T follicular helper cell (primary cell): ENCODE measurements at places on chromosomes 6 and 20.
A peak's percentile ranks its signal among the peaks of the same experiment; 100 is the strongest.

DNA sequence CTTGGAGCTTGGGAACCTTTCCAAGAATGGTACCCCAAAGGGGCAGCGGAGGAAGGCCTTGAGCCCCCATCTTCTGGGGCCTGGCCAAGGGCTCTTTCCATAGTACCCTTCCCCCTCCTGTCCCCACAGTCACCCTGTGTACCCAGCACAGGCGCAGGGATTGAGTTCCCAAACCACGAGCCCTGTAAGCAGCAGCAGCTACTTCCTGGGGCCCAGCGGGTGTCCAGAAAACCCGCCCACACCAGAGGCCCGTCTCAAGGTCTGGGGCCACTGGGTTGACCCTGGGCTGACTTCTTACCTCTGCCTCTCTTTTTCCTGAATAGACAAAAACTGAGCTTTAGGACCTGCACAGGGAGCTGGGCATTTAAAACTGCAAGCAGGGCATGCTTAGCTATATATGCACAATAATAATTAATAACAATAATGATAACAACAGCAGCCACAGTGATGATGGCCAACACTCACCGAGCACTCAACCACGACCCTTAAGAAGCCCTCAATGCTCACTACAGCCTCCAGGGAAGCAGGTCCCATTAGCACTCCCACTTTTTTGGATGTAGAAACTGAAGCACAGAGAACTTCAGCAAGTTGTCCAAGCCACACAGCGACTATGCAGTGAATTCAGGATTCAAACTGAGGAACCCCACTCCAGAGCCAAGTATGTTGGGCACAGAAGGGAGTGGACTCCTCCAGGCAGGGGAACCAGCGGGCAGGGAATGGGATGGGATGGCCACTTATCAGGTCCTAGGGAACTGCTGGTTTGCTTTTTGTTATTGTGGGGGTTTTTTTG lies 14.5 kb downstream of the NOL4L start:
- no peak for DNase-seq

DNA sequence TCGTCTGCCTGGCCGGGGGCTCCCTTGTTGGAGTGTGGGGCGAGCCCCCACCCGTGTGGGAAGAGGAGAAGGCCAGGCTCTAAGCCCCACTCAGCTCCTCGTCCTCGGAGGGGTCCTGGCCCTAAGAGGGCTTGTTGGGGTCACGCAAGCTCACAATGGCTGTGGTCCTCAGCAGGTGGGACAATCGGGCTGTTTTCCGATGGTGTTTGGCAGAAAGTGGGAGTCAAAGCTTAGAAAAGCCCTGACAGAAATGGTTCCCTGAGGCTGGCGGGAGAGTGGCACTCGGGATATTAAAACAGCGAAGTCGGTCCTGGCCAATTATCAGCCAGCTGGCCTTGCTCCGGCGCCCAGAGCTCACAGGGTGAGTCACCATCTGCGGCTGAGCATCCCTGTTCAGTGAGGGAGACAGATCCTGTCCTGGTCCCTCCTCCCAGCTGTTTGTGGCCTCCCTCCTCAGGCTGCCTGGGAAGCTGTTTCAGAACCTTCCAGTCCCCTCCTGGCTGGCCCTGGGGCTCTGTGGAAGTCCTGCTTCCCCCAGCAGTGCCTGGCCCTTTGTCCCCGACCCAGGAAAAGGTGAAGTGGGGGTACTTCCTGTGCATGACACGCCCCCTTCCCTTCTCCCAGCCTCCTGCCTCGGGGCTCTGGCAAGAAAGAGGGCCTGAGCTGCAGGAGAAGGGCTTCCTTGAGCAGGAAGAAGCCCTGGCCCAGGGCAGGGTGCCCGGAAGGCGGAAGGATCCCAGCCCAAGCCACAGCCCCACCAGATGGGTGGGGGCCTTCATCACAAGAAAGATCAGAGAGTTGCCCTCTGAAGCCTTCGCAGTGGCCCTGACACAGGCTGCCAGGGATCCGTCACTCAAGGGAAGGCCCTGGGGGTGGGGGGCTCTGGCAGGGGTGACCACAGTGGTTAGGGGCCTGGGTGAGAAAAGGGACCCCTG lies 53.6 kb upstream of the BHLHE23 start:
- no peak for DNase-seq

DNA sequence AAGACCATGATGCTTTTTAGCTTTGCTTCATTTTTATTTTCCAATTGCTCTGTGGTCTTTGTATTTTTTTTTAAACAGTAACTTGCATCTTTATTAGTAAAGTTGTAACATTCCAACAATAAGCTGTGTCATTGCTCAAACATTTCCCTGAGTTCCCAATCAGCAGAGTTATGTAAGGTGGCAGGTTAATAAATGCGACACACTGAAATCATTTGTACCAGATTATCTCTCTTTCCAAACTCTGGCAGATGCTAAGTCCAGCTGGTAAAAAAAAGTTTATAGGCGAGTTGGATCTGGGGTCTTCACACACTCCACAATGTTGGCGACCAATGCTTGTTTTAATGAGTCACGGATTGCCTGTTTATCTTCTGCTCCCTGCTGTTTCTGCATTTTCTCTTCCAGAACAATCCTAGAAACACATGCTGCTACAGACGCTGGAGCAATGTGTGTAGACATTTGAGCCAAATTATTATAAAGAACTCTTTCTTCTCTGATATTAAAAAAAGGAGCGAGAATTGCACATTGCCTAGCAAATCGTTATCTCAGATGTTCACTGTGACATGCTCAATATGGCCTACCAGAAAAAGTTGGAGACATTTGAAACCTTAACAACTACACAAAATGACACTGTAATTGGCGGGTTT lies 113.6 kb upstream of the IFNGR1 start:
- no peak for DNase-seq

GRCh38 chr20:7776148-7776547 lies 164.1 kb downstream of the HAO1 start:
- DNase-seq = no peak

- no peak for DNase-seq
These were observed 35.9 kb downstream of the CHMP4B start for GRCh38 chr20:33847006-33847405.

DNA sequence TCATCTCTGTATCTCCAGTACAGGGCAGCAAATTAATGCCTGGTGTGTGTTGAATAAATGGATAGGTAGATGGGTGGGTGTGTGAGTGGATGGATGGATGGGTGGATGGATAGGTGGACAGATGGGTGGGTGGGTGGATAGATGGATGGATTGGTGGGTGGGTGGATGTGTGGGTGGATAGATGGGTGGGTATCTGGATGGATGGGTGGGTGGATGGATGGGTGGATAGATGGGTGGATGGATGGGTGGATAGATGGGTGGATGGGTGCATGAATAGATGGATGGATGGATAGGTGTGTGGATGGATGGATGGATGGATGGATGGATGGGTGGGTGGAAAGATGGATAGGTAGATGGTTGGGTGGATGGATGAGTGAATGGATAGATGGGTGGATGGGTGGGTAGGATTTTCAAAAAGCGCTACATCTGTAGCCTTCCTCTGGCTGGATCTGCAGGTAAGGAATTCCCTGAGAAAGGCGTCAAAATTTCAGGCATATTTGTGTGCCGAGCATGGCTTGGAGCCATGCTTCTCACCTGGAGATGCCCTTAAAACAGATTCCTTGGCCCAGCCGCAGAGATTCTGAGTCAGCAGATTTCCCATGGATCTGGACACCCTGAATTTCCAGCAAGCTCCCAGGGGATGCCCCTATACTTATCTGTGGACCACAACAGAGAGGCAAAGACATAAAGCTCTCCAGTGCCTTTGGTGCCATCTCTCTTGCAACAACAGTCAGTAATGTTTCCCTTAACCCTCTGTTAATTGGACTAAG lies 177.6 kb downstream of the CDH4 start:
- no peak for DNase-seq

DNA sequence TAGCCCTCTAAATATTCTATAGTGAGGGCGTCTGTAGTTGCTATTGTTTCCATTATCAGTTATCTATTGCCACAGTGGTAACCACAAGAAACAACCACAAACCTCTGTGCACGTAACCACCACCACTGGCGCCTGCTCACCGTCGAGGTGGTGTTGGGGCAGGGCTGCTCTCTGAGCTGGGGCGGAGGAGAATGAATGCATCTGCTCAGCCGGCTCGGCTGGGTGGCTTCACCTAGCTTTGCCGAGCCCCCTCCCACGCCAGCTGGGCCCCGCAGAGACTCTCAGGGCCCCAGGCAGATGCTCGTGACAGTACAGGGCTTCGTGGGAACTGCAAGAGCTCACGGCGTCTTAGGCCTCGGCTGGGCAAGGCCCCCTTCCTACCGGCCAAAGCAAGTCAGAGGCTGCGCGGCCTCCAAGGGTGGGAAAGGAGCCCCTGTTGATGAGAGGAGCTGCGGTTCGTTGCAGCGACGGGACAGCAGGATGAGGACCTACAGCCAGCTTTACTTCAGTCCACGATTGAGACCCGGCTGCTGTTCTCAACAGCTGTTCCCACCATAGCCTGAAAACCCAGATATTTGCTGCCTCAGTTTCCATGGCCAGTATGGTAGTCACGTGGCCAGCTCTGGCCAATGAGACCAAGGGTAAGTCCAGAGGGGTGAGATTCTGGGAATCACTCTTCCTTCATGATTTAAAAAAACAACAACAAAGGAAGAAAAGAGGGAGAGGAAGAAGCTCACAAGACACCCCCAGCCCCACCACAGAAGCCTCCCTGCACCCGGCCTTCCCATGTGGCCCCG lies 120.2 kb upstream of the AFDN start:
- DNase-seq = peak; percentile 34

- DNase-seq = no peak
These were observed 149.8 kb downstream of the EYS start for GRCh38 chr6:65557224-65557623.

DNA sequence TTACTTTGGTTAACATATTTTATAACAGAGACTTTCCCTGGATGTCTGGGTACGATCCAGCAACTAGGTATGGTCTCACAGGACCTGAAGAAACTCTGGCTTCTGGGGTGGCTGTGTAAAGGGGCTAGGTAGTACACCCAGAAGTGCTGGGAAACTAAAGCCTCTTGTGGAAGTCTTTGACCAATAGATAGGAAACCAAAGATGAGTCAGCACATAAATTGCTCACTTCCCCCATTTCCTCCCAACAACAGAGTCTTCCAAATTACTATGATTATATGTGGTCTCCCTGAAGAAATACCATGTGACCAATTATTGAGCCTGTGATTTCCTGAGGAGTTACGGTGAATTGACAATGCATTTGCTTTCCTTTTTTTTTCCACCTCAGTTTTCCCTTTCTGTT lies 26.8 kb upstream of the TBX18 start:
- DNase-seq = no peak

DNA sequence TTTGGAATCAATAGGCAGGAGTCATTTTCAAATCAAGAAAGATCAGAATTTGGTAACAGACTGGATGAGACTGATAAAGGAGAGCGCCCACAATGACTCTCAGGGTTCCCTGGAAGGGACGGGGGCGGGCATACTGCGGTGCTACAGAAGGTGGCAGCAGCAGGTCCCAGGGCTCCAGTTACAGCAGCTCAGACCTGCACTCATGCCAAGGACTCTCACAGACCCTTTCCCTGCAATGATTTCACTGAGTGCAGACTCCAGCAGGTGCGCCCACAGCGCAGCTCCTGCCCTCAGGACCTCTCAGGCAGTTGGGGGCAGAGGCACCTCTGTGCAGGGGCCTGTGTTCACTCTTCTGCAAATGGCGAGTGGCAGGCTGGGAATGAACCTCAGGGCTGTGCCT lies 359.8 kb downstream of the ZFAND3 start:
- no peak for DNase-seq

- no peak for DNase-seq
These were observed 14.2 kb downstream of the TUBB2A start for GRCh38 chr6:3143158-3143557.

- DNase-seq = no peak
These were observed 164.8 kb upstream of the DTNBP1 start for GRCh38 chr6:15827496-15828255.

DNA sequence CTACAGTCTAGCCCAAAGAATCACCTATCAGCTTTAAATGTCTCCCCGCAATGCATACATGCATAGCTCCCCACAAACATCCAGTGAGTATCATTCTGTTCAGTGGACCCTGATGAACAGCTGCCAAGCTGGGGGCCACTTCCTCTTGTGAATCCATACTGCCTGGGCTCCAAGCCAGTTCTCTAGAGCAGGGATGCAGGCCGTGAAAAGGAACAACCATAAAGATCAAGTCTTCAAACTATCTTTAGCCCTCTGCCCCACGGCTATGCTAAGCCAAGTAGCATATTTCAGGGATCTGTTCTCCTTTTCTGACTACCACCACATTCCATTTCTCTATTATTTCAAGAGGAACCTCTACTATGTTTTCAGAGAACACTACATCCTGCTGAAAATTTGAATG lies 191.7 kb upstream of the BTBD3 start:
- DNase-seq = no peak

DNA sequence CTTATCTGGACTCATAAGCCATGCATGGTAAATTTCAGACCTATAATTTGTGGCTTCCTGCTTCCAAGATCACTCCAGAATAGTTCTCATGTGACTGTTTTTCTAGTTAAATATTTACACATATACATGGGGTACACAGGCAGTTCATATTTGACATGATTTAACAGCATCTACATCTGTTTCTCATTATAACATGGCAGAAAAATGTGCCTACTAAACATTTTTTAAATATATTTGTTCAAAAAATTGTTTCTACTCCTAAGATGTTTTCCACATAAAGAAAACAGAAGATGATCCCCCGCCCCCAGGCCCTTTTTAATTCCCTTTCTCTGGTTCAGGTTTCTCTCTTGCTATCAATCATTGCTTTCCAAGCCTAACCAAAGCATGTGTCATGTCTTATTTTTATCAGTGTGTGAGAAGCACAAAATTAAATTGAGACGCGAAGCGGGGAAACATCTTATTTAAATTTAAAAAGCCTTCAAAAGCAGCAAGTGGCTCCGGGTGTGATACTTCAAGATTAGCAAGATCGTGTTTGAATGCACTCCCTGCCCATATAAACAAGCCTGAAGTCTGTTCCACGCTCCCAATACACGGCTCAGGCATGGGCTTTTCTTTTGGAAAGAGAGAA lies 37.3 kb downstream of the IPCEF1 start:
- no peak for DNase-seq

DNA sequence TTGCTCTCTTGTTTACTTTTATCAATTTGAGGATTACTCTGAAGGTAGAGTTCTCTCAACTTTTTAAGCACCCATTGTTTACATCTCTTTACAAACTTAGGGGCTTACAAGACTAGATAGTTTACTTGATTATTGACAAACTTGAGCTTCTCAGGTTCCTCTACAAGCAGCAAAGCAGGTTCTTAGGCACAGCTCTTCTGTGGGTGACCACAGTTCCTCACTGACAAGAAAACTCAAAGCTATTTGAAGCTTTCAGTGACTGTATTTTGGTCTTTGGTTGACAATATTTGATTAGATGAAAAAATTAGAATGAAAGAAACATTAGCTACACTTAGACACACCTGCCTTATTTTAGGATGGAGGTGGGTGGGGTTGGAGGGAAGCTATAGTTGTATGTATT lies 327.3 kb upstream of the RUNX2 start:
- DNase-seq = no peak

DNA sequence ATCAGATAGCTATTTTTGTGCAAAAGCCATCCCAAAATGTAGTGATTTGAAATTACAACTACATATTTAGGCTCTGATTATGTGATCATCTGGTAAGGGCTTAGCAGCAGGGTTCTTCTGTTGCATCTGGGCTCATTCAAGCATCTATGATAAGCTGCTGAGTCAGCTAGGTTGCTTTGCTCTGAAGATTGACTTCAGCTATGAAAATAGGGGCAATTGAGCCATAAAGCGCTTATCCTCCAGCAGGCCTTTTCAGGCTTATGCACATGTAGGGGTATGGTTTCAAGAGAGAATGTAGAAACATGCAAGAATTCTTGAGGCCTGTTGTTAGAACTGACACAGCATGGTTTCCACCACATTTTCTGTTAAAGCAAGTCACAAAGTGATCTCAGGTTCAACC lies 114.1 kb downstream of the PLCB1 start:
- DNase-seq = no peak
